ENCODE measurements at places on chromosomes 4 and X.

DNA sequence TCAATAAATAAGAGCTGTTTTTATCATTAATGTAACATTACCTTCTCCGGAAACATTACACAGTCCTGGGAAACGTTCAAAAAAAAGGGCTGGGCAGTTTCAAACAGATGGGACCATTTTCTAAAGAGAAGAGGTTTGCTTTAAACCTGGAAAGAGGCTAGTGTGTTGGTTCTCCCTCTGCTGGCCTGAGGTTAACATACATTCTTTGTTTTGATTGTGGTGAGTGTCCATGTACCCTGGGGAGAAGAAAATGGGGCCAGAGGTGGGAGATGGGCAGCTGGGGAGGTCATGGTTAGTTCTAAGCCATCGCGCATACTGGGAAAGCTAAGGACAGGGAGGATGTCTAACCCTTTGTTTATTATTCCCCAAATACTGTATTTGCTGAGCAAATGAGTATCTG is 194.7 kb downstream of the CPEB2 start:
- DNase-seq = no peak

DNA sequence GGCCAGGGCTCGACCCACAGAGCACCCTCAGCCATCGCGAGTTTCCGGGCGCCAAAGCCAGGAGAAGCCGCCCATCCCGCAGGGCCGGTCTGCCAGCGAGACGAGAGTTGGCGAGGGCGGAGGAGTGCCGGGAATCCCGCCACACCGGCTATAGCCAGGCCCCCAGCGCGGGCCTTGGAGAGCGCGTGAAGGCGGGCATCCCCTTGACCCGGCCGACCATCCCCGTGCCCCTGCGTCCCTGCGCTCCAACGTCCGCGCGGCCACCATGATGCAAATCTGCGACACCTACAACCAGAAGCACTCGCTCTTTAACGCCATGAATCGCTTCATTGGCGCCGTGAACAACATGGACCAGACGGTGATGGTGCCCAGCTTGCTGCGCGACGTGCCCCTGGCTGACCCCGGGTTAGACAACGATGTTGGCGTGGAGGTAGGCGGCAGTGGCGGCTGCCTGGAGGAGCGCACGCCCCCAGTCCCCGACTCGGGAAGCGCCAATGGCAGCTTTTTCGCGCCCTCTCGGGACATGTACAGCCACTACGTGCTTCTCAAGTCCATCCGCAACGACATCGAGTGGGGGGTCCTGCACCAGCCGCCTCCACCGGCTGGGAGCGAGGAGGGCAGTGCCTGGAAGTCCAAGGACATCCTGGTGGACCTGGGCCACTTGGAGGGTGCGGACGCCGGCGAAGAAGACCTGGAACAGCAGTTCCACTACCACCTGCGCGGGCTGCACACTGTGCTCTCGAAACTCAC is 3.6 kb downstream of the MID1IP1 start:
- peak; percentile 45 for DNase-seq

DNA sequence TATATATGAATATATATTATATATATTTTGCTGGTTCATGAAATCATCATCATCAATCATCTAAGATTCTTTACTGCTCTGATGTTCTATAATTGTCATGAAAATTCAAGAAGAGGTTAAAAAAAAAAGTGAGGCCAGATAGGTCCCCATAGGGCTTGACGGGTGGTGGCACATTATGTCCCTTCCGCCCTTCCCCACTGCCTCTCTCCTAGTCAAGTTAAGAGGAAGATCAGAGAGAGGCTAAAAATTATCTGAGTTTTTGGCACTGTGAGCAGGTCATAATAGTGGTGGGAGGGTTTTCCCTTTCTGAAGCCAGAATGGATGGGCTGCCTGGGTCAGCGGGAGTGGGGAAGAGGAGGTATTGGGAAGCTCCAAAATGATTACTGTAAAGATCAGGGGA is 5.4 kb downstream of the SYNPO2 start:
- DNase-seq = no peak

- DNase-seq = no peak
Measured at GRCh38 chr4:86319390-86319789, 40.5 kb downstream of the MAPK10 start.

GRCh38 chr4:86791126-86791525 is 58.1 kb downstream of the SLC10A6 start:
- DNase-seq = peak; percentile 6

DNA sequence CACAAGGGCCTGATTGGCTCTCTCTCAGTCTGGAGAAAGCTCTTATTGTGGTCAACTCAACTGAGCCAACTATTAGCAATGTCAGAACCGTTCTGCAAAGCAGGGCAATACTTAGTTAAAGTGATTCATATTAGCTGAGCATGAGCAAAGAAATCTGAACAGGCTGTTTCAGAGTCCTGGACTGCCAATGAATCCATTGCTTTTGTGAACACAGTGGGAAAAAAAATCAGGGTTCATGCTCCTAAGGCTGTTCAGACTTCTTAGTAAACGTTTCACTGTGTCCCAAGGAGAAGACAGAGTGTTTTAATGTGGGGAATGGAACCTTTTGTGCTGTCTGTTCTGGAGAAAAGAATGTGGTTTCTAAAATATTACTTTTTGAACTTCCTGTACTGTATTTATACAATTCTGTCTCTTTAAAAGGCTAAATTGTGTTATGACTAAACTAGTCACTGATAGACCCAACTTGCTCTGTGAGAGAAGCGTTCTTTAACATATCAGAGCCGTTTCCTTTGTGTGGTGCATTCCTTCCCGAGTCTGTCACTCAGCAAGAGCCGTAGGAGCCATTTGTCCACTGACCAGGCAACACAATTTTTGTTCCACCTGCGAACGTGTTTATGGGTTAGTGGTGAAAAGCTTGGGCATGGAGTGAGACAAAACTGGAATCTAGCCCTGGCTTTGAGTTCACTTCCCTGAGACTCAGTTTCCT is 366.1 kb downstream of the FBXO8 start:
- no peak for DNase-seq

DNA sequence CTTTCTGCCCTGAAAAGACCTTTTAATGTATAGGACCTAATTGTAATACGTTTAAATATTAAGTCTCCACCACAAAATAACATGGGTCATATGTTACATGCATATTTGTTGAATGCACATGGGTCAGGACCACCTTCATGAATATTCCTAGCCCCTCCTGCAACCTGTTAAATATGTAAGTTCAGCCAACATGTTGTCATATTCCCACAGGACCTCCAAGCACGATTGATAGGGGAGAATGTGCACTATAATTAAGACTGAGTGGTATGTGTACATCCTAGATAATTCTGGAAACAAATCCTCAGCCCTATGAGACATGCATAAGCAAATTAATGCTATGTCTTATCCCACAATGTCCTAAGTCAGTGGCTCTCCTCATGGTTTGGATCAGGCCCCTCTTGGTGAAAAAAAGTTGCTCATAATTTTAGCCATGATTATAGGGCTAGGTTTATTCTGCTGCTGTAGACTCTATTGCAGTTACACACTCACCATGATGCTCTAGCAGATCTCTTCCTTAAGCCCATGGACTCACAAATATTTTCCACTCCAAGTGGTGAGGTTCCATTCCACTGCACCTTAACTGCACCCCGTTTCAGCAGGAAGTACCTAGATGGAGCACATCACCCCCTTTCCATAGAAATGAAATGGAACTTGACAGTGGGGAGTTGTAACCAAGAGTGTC is 10.2 kb downstream of the TIGD2 start:
- DNase-seq = no peak

- no peak for DNase-seq
Measured at GRCh38 chrX:140292188-140292587, 212.7 kb downstream of the SOX3 start.

DNA sequence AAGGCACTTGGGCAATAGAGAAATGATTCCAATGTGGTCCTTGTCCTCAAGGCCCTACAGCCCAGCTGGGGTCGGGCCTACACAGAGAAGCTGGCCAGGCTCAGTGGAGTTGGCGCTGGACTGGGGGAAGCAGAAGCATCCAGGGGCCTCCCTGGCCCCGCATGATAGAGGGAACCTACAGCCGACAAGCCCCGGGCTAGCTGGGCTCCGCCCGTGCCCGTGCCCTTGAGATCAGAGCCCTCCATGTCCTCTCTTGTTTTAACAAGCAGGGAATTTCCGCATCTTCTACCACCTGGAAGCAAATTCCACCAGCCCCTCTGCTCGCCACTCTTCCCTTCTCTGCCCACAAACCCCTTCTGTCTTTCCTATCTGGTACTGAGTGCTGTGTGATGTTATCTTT is 31.6 kb downstream of the CYTL1 start:
- no peak for DNase-seq
